Neural progenitor cell (in vitro differentiated cells): ENCODE measurements at places on chromosomes 6 and 20.

DNA sequence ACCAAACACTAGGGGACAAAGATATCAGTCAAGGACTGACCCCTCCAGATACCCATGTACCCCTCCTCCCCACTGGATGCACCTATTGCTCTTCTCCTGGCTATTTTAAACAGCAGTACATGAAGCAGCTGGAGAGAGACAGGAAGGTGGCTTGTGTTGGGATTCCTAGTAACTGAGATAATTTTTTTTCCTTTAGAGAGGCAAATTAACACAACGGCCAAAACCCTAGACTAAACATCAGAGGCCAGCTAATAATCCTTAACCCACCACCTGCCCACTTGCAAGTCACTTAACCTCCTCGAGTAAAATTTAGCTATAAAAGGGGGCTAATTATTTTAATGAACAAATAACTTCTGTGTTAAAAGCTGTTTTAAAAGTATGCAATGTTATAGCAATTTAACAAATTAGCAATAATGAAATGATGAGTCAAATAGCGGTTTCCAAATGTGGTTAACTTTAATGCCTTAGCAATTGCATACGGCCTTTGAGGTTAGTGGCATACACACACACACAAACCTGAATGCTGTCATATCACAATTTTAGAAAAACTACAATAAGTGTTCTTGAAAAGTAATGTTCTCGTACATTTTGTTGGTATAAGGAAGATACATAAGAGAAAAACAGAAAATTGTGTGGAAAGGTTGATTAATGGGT, 151.7 kb downstream of the FRK start:
- no peaks in the 10 kb centered on the region for H3K27me3 ChIP-seq
- DNase-seq = no peak
- no peaks in the 10 kb centered on the region for H3K36me3 ChIP-seq
- no peak overlapping the region for H3K4me3 ChIP-seq
- peaks cover 5% of the 10 kb centered on the region for H3K4me1 ChIP-seq

GRCh38 chr6:137808836-137809315, 58.2 kb upstream of the TNFAIP3 start:
- H3K4me1 ChIP-seq = no peaks in the 10 kb centered on the region
- H3K27ac ChIP-seq = no peak overlapping the region
- no peaks in the 10 kb centered on the region for H3K36me3 ChIP-seq

DNA sequence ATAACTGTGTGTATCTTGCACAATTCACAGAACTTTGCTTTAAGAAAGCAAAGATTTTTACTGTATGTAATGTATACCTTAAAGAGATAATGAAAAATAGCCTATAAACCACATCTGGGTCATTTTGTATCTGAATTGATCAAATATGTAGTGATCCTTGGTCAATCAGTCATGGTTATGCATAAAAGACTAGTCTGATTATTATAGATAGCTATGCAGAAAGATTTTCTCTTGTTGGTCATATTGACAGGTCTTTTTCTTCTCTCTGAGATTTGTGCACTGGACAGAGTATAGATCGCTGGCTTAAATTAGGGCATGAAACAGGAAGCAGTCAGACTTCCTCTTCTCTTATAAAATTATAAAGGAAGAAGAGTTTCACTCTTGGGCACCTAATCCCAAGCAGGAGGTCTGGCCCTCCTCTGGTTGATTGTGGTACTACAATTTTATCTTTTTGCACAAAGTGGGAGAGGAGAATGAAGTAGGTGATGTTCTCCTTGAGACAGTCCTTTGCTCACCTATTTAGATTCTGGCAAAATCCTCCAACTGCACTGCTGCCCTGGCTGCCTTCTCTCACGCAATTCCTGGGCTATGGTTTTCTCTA, 380.9 kb upstream of the RGS17 start:
- no peak overlapping the region for H3K4me3 ChIP-seq
- peak; percentile 41 for DNase-seq
- no peaks in the 10 kb centered on the region for H3K4me1 ChIP-seq
- H3K27me3 ChIP-seq = no peaks in the 10 kb centered on the region
- H3K36me3 ChIP-seq = no peaks in the 10 kb centered on the region
- H3K27ac ChIP-seq = no peak overlapping the region

- H3K4me1 ChIP-seq = peaks cover 46% of the 10 kb centered on the region
- no peak overlapping the region for H3K27ac ChIP-seq
- no peaks in the 10 kb centered on the region for H3K36me3 ChIP-seq
- DNase-seq = no peak
- H3K4me3 ChIP-seq = peak overlapping the region; percentile 94
Measured at GRCh38 chr6:170298688-170299087, 7.8 kb upstream of the DLL1 start.

- no peak overlapping the region for H3K4me3 ChIP-seq
- H3K4me1 ChIP-seq = no peaks in the 10 kb centered on the region
- no peaks in the 10 kb centered on the region for H3K27me3 ChIP-seq
- no peaks in the 10 kb centered on the region for H3K36me3 ChIP-seq
- DNase-seq = no peak
Measured at GRCh38 chr6:117776441-117776840, 101.2 kb downstream of the NUS1 start.
